ENCODE measurements at places on chromosomes 3 and 15.

GRCh38 chr3:156579427-156579851 is 24.5 kb upstream of the SSR3 start:
- peak; percentile 24 for DNase-seq

GRCh38 chr3:194554473-194555123 is 67.8 kb upstream of the ATP13A3 start:
- no peak for DNase-seq

GRCh38 chr3:47399531-47400270 is 18.9 kb downstream of the PTPN23 start:
- DNase-seq, result no peak

GRCh38 chr15:98124581-98124980 is 164.1 kb downstream of the ARRDC4 start:
- DNase-seq, result no peak

- DNase-seq, result no peak
Measured at GRCh38 chr3:44061961-44062360, 179.7 kb upstream of the TOPAZ1 start.

- DNase-seq, result no peak
Measured at GRCh38 chr3:63639806-63640205, 12.7 kb upstream of the SNTN start.

DNA sequence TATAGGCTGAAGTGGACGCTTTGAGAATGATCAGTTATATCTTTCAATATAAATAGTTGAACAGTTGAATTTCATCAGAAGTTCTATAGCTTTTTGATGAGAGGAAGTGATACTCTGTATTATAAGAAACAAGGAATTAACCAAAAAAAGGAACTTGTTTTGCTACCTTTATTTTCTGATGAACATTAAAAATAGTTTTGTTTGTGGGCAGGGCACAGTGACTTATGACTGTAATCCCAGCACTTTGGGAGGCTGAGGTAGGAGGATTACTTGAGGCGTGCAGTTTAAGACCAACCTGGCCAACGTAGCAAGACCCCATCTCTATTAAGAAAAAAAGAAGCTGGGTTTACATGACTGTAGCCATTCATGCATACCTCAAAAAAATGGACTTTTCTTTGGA is 16.7 kb downstream of the BLOC1S6 start:
- DNase-seq, result no peak

DNA sequence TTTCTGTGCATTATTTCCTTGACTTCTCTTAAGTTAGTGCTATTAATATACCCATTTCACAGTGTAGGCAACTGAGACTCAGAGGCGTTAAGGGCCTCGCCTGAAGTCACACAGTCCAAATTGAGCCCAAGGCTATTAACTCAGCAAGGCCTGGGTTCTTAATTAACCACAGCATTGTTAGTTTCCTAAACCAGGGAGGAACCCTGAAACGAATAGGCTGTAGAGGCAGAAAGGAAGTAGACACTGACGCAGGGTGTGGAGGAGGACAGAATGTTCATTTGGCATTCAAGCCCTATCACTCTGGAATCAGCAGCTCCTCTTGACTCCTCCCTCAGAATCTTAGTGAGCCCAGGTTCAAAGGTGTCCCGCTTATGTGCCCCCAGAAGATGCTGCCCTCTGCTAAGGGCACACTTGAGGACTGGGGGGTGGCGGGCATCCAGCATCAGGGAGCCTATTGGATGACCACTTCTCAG is 13.9 kb downstream of the ARHGEF3 start:
- DNase-seq, result no peak

DNA sequence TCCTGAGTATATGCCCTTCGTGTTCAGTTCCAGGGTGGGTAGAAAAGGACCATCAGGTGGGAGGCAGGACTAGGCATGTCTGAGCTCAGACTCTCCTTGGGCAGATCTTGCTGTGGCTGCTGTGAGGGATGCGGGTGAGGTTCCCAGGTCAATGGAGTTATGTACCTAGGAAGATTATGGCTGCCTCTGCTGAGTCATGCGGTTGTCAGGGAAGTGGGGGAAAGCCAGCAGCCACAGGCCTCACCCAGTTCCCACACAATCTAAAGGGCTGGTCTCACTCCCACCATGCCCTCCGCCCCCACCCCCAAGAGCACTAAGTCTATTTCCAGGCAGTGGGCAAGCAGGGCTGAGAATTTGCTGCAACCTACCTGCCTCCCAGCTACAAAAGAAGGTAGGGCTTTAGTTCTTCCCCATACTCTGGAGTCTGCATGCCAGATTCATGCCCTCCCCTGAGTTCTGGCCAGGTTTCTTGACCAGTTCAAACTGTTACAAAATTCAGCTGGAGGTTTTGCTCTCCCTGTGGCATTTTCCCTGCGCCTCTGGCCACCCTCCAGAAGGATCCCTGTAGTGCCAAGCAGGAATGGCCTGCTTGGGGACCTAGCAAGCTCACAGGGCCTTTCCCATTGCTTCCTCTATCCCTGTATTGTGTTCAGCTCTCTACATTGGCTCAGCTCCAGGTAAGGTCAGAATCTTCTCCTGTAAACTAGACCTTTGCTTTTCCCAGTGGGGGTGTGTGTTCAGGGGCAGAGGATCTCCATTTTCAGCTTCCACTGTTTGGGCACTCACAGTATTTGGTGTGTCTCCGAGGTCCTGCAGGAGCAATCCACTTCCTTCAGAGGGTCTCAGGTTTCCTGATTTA is 12.7 kb upstream of the TMCO5A start:
- DNase-seq, result no peak

GRCh38 chr3:13588221-13588701 is 39.3 kb downstream of the FBLN2 start:
- no peak for DNase-seq

- DNase-seq, result peak; percentile 75
Measured at GRCh38 chr3:193971261-193971751, 164.6 kb upstream of the HES1 start.

GRCh38 chr15:45555934-45556608 is 31.1 kb upstream of the BLOC1S6 start:
- DNase-seq, result no peak

GRCh38 chr3:149042789-149043386 is 43.4 kb downstream of the HLTF start:
- no peak for DNase-seq

DNA sequence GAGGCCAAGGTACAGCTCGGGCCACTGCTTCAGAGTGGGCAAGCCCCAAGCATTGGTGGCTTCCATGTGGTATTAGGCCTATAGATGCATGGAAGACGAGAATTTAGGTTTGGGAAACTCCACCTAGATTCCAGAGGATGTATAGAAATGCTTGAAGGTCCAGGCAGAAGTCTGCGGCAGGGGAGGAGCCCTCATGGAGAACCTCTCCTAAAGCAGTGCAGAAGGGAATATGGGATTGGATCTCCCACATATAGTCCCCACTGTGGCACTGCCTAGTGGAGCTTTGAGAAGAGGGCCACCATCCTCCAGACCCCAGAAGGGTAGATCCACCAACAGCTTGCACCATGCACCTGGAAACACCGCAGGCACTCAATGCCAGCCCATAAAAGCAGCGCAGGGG is 48.1 kb upstream of the XXYLT1 start:
- DNase-seq, result no peak

- no peak for DNase-seq
Measured at GRCh38 chr3:29267226-29267625, 13.6 kb upstream of the RBMS3 start.

DNA sequence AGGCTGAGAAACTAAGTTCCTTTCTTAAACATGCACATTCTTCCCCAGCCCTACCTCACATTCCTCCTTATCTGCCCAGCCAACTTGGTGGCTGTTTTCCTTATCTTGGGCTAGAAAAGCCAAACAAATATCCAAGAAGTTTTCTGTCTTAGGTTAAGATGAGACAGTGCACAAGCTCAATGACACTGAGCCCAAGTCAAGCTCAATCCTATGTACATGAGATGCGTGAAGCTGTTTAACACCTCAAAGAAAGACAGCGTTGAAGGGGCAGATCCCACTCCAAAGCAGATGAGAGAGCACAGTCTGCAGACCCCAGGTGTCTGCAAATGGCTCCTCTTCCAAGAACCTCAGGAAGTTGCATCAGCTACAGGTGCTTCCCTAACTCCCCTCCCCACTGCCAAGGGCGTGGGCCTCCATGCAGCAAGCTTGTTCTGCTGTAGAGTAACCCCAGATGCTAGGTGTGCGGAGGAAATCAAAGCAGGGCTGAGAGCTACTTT is 16.6 kb downstream of the LRRC2 start:
- DNase-seq, result no peak

DNA sequence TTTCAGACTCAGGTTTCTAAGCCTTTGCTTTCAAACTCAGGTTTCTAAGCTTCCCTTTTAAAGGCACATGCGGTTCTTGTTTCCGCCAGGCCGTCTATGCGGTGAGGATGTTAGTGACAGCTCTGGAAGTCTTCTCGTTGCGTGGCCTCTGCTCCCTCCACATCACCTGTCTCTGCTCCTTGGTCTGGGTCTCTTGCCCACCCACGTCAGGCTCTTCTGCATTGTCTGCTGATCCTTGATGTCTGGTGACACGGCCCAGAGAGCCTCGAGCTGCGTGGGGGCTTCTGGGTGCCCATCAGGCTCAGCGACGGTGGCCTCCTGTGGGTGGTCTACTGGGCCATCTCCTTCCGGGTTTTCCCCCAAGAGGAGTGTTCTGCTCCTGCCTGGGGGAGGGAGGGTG is 30.5 kb downstream of the KLF13 start:
- DNase-seq, result no peak

GRCh38 chr3:15384510-15385237 is 42.7 kb downstream of the METTL6 start:
- no peak for DNase-seq

DNA sequence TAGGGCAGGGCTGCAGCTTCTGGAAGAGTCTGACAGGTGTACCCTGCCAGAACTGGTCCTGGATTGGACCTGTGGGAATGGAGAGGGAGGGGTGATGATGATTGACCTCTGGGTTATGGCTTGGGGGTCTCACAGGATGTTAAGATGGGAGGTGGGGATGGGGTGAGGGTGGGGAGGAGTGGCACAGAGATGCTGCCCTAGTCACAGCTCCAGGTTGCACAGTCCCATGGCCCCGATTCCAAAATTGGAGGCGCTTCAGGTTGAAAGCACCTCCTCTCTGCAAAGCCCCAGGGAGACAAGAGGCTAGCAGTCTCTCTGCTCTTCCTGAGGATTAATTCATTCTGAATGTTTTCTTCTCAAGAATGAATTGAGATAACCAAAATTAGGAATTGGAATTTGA is 101.4 kb downstream of the FAM43A start:
- no peak for DNase-seq

DNA sequence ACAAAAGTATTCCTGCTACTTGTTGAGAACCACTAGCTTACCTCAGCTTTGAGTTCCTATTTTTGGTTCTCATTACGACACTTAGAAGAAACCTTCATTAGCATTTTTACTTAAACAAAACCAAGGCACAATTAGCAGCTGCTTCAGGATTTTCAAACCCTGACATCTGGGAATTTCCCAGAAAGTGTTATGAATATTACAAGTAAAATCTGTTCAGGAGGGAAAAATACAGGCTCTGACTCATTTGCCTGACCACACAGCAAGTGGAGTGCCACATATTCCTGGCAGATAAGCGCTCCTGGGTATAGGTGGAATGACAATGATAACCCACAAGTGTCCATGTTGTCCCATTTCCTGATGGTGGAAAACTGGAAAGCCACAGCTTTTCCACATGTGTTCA is 10.3 kb upstream of the RFTN1 start:
- no peak for DNase-seq

DNA sequence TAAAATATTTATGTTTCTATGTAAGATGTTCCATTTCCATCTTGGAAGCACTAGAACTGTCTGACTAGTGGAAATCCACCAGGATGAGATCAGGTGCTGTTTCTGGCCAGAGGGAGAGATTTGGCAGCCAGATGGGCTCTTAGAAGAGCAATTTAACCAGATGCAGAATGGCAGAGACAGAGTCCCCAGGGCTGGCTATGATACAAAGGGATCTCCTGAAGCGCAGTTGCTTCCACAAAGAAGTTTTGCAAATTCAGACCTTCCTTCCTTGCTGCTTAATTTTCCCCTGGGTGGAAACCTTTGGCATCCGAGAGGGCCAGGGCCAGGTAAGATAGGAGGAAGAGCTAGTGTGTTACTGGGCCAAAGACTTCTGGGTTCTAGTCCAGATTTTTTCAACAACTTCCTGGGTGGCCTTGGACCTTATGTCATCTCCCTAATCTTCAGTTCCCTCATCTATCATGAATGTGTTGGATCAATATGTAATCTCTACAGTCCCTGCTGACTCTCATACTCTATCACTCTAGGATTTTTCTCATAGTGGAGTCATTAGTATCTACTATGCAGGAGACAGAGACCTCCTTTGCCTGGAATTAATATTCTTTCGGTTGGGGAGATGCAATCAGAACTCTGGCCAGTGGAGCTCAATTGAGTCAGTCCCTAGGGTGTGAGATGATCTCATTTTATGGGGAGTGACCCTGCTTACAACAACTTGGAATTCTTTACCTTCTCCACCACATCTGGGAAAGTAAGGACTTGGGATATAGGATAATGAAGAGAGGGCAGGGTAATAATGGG is 41.1 kb upstream of the NDUFB4 start:
- no peak for DNase-seq

DNA sequence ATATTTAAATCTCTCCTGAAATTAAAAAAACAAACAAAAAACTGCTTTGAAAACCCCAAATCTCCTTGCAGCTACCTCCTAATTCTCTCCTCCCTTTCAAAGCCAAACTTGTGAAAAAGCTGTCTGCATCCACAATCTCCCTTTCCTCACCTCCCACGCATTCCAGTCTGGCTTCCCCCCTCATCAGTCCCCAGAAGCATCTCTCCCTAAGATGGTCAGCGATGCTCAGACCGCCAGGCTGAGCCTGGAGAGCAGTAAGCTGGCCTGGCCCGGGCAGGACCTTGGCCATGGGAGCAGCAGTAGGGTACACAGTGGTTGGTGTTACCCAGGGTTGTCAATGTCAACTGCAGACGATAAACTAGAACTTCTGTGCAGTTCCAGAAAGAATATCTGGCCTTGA is 32.9 kb upstream of the BLM start:
- DNase-seq, result no peak
